ENCODE measurements at places on chromosomes 2 and 18. TPM values are rescaled to one million over a fixed set of nuclear protein-coding genes. Genes with fewer than 3 reads are reported as not detected.

- DNase-seq = no peak
Observed at GRCh38 chr2:6951046-6951445, 33.8 kb downstream of the RNF144A start.

DNA sequence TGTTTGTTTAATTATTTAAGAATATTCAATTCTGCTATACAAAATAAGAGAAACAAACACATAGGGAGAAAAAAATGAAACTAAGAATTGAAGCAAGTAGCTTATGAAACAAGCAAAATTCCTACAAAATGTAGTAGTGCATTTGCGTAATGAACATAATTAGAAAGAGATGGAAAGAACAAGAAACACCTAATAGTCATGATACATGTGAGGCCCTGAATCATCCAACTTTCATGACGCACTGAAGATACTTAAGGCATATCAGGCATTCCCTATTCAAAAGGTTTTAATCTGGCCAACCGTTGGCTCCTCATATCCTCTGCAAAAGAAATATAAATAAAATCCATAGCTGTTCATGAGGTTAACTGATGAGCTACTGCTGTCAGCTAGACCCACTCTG lies 14.5 kb upstream of the NAB1 start:
- DNase-seq = no peak

- no peak for DNase-seq
Observed at GRCh38 chr2:32478889-32479620, 122.2 kb downstream of the BIRC6 start.

GRCh38 chr2:242054406-242054805 lies 184.9 kb downstream of the RTP5 start:
- DNase-seq = no peak

GALNT5 gene
- polyA plus RNA-seq = 0.04 TPM

WNT10A gene
- polyA plus RNA-seq = not detected

NAPG gene
- 12.7 TPM for polyA plus RNA-seq

Data from heart left ventricle (tissue), 16 donors.